ENCODE measurements at places on chromosomes 2 and 18. TPM values are rescaled to one million over a fixed set of nuclear protein-coding genes. Genes with fewer than 3 reads are reported as not detected.

GRCh38 chr2:5691985-5692529, at the start of gene SOX11:
TSS of gene SOX11 (plus strand) at chr2:5692384. CDS start at chr2:5692722, 338 bp downstream.
- no peak within 1 kb of the TSS for H3K27ac ChIP-seq
- H3K4me1 ChIP-seq = no peaks in the 10 kb centered on the region
- H3K36me3 ChIP-seq = no peaks in the 10 kb centered on the region
- H3K27me3 ChIP-seq = peaks cover 3% of the 10 kb centered on the region
- H3K4me3 ChIP-seq = no peak within 1 kb of the TSS
- DNase-seq = no peak

DNA sequence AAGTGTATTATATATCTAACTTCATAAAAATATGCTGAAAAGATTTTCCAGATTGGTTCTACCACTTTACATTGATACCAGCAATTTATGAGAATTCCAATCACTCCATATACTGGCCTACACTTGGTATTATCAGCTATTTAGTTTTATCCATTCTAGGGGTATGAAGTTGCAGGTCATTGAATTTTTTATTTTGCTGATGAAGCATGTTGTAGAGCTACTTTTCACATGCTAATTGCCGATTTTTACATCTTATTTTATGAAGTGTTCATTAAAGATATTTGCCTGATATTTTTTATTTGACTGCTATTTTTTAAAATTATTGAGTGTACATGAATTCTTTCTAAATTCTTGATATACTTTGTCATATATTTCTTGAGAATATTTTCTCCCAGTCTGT, 542.1 kb downstream of the ADCYAP1 start:
- DNase-seq = no peak
- no peak overlapping the region for H3K27ac ChIP-seq
- no peaks in the 10 kb centered on the region for H3K27me3 ChIP-seq

- H3K27me3 ChIP-seq = no peaks in the 10 kb centered on the region
- H3K4me1 ChIP-seq = no peaks in the 10 kb centered on the region
- H3K36me3 ChIP-seq = no peaks in the 10 kb centered on the region
Measured at GRCh38 chr2:61909116-61909515, 3.6 kb downstream of the COMMD1 start.

- peaks cover 6% of the 10 kb centered on the region for H3K4me1 ChIP-seq
- no peaks in the 10 kb centered on the region for H3K27me3 ChIP-seq
- no peak overlapping the region for H3K27ac ChIP-seq
- no peak overlapping the region for H3K4me3 ChIP-seq
Measured at GRCh38 chr2:152420363-152420762, 85.4 kb downstream of the FMNL2 start.

The COBLL1 gene
- 63.5 TPM for total RNA-seq

The RAMP1 gene
- total RNA-seq = 109 TPM

- no peaks in the 10 kb centered on the region for H3K4me1 ChIP-seq
- no peak for DNase-seq
- H3K27me3 ChIP-seq = no peaks in the 10 kb centered on the region
- no peak overlapping the region for H3K27ac ChIP-seq
Measured at GRCh38 chr2:27493948-27494283, 1.1 kb downstream of the FNDC4 start.

GRCh38 chr2:164782323-164782722, 59.3 kb downstream of the COBLL1 start:
- no peaks in the 10 kb centered on the region for H3K27me3 ChIP-seq
- H3K4me1 ChIP-seq = peaks cover 7% of the 10 kb centered on the region
- no peaks in the 10 kb centered on the region for H3K36me3 ChIP-seq
- no peak for DNase-seq
- H3K27ac ChIP-seq = no peak overlapping the region

DNA sequence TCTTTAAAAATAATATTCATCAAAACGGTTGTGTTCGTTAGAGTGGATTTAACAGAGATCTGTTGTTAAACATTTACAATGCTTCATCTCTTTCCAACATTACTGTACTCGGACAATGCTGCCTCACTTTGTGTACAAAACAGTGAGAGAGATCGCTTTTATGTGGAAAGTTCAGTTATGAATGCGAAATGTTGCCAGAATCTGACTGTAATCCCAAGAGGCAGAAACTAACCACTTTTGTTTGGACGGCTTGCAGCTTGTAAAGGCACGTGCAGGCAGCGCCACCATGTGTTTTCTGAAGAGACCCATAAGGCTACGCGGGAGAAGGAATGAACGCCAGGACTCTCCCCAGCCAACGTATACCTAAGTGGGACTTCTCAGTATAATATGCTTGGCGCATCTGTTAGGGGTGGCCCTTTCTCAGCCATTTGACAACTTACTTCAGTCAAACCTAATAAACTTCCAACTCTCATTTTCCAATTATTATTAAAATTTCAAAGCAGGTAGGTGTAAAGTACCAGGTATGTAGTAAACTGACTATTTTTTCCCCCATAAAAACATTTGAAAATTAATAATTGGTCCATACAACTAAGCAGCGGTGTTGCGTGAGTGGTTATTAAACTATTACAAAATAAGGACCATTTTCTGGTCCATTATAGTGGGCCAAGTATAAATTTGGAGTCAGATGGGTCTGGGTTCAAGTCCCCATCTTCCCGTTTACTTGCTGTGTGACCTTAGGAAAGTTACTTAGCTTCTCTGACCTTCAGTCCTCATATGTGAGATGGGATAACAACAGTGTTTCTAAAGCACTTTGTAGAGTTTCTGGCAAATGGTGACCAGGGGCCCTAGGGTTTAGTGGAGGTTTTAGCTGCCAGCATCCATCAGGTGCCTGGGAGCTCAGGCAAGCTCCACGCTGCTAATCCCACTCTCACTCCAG, 5.6 kb upstream of the NAPG start:
- H3K27me3 ChIP-seq = no peaks in the 10 kb centered on the region
- no peak overlapping the region for H3K27ac ChIP-seq
- peak; percentile 92 for DNase-seq
- H3K4me1 ChIP-seq = no peaks in the 10 kb centered on the region

DNA sequence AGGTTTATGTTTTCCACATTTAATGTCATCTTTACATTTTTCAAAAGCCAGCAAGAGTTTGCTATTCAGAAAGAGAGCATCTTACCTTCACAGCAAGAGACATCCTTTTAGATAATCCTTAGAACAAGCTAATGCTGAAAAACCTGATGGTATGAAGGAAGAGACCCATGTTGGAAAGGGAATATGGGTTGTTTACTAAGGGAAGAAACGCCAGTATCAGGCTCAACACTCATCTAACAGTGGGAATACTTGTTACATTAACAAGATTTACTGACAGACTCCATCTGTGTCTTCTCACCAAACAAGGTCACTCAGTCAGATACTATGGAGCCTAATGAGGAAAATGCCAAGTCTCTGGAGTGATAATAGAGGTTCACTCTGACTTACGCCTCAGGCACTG, 1474.1 kb upstream of the SLC39A10 start:
- H3K4me1 ChIP-seq = no peaks in the 10 kb centered on the region
- no peak for DNase-seq
- no peak overlapping the region for H3K4me3 ChIP-seq
- H3K27ac ChIP-seq = no peak overlapping the region
- H3K27me3 ChIP-seq = no peaks in the 10 kb centered on the region
- H3K36me3 ChIP-seq = no peaks in the 10 kb centered on the region

The KYNU gene
- total RNA-seq = 6.8 TPM

- H3K4me1 ChIP-seq = no peaks in the 10 kb centered on the region
- H3K36me3 ChIP-seq = no peaks in the 10 kb centered on the region
- no peaks in the 10 kb centered on the region for H3K27me3 ChIP-seq
- H3K27ac ChIP-seq = no peak overlapping the region
Measured at GRCh38 chr18:50797142-50797541, 22.7 kb downstream of the MRO start.

The WNT10A gene
- total RNA-seq = not detected

DNA sequence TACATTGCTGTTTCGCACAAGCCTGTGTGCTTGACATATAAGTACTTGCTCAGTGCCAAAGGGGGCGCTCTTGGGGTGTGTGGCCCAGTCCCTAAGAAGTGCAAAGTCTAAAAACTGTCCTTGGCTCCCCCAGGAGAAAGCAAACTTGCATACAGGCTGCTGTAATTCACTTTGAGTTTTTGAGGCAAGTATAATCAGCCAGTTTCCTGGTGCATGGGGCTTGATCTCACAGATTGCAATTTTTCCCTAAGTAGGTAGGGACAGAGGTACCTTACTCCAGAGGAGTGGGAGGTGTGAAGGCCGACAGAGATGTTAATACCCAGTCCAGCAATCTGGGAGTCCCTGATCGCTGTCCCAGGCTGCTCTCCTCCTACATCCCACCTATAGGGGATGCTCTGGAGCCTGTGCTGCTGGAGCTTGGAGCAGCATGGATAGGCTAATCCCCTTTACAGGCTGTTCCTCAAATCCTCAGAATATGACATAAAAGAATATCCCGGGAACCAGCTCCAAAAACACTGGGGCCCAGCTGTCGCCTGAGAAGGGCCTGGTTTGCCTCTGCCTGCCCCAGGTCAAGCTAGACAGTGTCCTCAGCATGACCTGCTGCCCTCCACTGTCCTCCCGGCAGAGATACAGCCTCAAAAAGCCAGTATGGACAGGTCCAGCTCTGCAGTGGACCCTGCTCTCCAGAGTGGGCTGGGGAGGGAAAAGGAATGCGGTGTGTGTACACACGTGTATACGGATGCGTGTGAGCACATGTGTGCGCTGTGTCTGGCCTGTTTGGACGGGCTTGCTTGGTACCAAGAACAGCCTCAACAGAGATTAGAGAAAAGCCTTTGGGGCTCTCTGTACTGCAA, 136.5 kb upstream of the HAAO start:
- H3K36me3 ChIP-seq = no peaks in the 10 kb centered on the region
- H3K27me3 ChIP-seq = no peaks in the 10 kb centered on the region
- DNase-seq = peak; percentile 21
- H3K4me1 ChIP-seq = peaks cover 5% of the 10 kb centered on the region
- no peak overlapping the region for H3K4me3 ChIP-seq

DNA sequence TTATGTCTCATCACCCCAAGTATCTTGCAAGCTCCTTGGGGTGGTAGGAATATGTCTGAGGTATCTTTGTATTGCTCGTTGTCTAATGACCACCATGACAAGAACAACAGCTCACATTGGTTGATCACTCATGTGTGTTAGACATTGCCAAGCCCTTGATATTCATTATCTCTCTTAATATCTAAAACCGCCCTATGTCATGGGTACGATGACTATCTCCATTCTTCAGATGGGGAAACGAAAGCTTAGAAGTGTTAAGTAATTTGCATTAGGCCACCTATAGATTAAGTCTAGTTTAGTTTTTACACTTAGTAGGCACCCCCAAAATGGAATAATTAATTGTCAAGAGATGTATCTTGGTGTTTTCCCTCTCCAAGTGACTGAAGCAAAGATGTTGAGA, 57.0 kb downstream of the ICOS start:
- H3K27me3 ChIP-seq = no peaks in the 10 kb centered on the region
- no peak overlapping the region for H3K4me3 ChIP-seq
- H3K27ac ChIP-seq = no peak overlapping the region
- H3K4me1 ChIP-seq = peaks cover 4% of the 10 kb centered on the region
- no peak for DNase-seq

GRCh38 chr2:27115519-27115918, 3.4 kb downstream of the CGREF1 start:
- no peaks in the 10 kb centered on the region for H3K4me1 ChIP-seq
- DNase-seq = no peak
- no peak overlapping the region for H3K27ac ChIP-seq

DNA sequence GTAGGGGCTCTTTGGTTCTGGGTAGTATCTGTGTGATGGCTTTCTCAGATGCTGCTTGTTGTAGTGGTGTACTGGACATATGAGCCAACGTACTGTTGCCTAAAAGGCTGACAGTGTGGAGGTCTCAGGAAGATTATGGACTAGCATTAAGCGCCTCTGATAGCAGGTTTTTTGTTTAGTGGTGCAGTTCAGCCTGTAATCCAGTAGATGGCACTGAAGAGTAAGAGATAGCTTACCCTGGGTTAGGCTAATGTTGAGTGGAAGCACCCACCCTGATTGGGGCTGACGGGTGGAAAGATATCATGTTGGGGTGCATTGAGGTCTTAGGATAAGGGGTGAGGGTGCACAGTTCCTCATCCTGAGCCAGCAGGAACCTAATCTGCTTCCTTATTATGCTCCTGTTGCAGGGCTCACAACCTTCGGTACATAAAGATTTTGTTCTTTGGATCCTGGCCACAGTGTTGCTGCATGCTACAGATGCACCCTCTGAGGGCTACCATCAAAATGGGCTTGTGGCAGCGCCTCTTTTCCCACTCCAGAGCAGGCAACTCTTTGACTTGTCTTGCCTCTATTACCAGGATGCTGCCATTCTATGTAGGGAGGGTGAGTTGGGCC, 79.6 kb downstream of the MSTN start:
- H3K27ac ChIP-seq = no peak overlapping the region
- H3K27me3 ChIP-seq = no peaks in the 10 kb centered on the region
- no peaks in the 10 kb centered on the region for H3K36me3 ChIP-seq
- no peak for DNase-seq
- no peaks in the 10 kb centered on the region for H3K4me1 ChIP-seq

The DPYSL5 gene
- not detected for total RNA-seq

- DNase-seq = peak; percentile 39
- H3K4me3 ChIP-seq = no peak overlapping the region
- no peaks in the 10 kb centered on the region for H3K27me3 ChIP-seq
- no peaks in the 10 kb centered on the region for H3K4me1 ChIP-seq
- no peaks in the 10 kb centered on the region for H3K36me3 ChIP-seq
Measured at GRCh38 chr2:96819876-96820511, 3.9 kb downstream of the CNNM3 start.

The SNORC gene
- total RNA-seq = 2.5 TPM

The PTPRN gene
- total RNA-seq = 0.39 TPM

The SERPINB12 gene
- not detected for total RNA-seq

The ZNF892 gene
- 4.3 TPM for total RNA-seq

The ZNF396 gene
- total RNA-seq = 1.9 TPM

GRCh38 chr2:191252699-191253098, 7.5 kb downstream of the MYO1B start:
- H3K4me3 ChIP-seq = no peak overlapping the region
- peaks cover 16% of the 10 kb centered on the region for H3K4me1 ChIP-seq
- no peaks in the 10 kb centered on the region for H3K27me3 ChIP-seq
- no peaks in the 10 kb centered on the region for H3K36me3 ChIP-seq
- H3K27ac ChIP-seq = no peak overlapping the region

DNA sequence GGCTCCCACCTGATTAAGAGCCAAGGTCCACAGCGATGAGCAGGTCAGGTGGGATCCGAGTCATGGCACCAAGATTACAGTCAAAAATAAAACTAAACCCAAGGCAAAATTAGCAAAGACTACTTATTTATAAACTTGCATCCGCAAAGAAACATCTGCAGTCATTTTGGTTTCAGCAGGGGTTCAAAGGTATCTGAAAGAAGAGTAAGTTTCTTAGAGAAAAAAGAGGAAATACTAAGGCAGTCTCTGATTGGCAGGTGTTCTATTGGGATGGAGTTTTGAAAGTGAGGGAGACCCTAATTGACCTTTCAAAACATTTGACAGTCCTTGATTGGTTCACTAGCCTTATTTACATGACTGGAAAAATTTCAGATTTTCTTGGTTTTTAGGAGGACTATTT, 11.0 kb upstream of the PLB1 start:
- H3K36me3 ChIP-seq = no peaks in the 10 kb centered on the region
- no peaks in the 10 kb centered on the region for H3K27me3 ChIP-seq
- DNase-seq = no peak
- H3K4me1 ChIP-seq = no peaks in the 10 kb centered on the region
- H3K27ac ChIP-seq = no peak overlapping the region

The CHRNG gene
- total RNA-seq = not detected

- peaks cover 3% of the 10 kb centered on the region for H3K4me1 ChIP-seq
- no peaks in the 10 kb centered on the region for H3K36me3 ChIP-seq
- no peak overlapping the region for H3K27ac ChIP-seq
- no peak overlapping the region for H3K4me3 ChIP-seq
- no peaks in the 10 kb centered on the region for H3K27me3 ChIP-seq
Measured at GRCh38 chr2:101704816-101705578, 7.5 kb downstream of the MAP4K4 start.

- H3K4me1 ChIP-seq = no peaks in the 10 kb centered on the region
- no peak overlapping the region for H3K27ac ChIP-seq
- DNase-seq = no peak
- no peaks in the 10 kb centered on the region for H3K36me3 ChIP-seq
Measured at GRCh38 chr2:111671426-111672150, 212.4 kb downstream of the ANAPC1 start.

All from aorta (tissue), 5 donors.